Stimulated activated naive CD8-positive, alpha-beta T cell treated with anti-CD3 and anti-CD28 coated beads, Interleukin-15, amount 100 ng/mL, for 72 hours (primary cell): ENCODE measurements at places on chromosomes 1 and 21.

DNA sequence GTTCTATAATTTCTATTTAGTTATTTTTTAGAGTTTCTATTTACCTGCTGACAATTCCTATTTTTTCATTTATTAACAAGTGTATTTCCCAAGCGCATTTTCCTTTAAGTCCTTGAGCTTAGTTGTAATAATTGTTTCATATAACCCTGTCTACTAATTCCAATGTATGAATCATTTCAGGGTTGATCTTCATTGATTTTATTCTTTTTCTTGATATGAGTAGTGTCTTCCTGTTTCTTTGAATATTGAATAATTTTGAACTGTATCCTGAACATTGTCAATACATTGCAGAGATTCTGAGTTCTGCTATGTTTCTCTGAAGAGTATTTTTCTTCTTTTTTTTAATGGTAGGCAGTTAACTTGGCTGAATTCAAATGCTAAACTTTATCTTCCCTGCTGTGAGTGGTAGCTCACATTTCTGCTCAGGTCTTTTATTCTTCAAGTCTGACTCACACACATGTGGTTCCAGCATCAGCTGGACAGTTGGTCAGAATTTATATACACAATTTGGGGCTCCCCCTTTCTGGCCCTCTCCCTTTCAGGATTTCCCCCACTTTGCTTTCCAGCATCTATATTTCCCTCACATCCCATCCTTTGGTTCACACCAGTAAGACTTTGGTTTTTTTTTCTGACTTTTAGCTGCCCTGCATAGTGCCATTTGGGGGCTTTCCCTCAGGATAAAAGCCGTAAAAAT lies 54.4 kb upstream of the WDR26 start:
- DNase-seq: no peak

DNA sequence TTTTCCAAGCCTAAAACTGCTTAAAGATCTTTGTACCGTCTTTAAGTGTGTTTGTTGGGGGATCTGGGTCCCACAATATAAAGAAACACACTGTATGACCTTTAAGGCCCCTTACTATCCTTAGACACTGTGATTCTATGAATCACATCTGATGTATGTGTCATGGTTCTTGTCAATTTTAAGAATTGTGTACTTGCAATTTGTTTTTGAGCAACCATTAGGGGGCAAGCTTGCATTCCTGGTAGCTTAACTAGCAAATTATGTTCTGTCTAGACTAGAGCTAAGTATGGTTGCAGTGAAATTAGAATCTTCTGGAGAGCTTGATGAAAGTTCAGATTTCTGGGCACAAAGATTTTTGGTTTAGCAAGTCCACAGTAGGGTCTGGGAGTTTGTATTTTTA lies 219.5 kb downstream of the TPR start:
- no peak for DNase-seq

DNA sequence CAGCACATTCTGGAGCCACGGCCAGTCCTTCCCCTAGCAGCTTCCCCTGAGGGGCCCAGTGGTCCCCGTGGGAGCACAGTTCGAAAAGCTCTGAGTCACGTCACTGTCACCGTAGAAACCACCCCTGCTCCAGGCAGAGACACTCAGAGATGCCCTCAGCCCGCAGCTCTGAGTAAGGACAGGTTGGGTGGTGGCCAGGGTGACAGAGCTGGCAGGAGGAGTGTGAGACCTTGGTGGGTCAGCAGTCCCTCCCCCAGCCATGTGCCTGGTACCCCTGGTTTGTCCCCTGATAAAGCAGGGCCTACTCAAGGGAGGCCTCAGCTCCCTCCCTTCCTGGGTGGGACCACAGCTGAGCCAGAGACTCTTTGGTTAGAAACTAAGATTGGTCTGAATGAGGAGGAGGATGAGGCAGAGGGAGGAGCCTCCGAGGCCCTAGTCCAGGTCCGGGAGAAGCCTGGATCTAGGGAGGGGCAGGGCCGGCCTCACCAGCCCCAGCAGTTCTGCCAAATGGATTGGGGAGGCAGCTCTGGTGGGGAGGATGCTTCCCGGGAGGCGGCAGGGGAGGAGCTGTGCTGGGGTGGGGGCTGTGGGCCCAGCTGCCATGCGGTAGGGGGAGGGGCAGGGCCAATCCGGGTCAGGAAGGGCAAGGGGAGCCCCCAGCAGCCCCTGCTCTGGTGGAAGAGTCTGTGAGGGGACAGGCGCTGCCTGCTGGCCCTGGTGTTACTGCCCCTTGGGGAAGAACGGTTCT lies 55.2 kb downstream of the SLC9A1 start:
- DNase-seq: peak; percentile 48

GRCh38 chr1:202965422-202965821 lies 1.6 kb downstream of the CYB5R1 start:
- DNase-seq: no peak

GRCh38 chr1:12760256-12760795 lies 13.2 kb upstream of the PRAMEF12 start:
- DNase-seq: no peak

DNA sequence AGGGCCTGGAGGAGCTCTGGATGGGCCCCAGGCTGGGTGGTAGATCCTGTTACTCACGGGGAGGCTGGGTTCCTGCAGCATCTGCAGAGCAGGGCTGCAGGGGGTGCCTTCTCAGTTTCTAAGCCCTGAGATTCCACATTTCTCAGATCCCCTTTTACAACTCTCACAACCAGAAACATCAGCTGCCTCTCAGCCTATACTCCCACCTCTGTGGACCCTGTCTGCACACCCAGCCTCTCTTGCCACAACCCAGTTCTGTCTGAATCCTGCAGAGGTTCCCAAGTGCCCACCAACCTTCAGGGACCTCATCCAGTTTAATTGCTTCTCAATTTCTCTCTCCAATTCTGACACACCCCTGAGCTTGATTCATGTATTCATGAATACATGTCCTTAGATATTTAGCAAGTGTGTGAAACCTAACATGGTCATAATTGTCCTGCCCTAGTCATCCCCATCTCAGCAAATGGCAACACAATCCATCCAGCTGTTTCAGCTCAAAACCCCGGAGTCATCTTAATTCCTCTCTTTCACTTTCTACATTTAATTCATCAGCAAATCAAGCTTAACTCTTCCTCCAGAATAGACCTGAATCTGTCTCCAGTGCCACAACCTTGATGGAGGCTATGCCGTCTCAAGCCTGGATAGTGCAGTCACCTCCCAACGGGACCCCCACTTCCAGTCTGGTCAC lies 57.0 kb upstream of the NEK2 start:
- DNase-seq: no peak

DNA sequence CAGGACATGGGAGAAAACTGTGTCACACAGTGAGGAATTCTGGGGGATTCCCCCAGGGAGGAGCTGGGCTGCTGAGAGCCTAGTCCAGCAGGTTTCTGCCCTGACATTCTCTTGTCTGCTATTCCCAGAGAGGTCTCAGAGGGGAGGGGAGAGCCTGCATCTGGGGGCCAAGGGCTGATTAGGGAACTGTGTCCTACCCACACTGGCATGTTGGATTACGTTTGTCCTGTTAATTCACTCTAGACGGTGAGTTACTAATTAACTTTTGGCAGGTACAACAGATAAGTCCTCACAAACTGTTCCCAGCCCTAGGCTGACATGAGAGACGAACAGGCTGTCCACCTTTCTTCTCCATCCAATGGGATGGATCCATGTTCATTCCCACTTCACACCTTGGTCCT lies 2.6 kb upstream of the SH3BGRL3 start:
- DNase-seq: no peak

- no peak for DNase-seq
Measured at GRCh38 chr1:156414461-156415064, 45.6 kb downstream of the RHBG start.

DNA sequence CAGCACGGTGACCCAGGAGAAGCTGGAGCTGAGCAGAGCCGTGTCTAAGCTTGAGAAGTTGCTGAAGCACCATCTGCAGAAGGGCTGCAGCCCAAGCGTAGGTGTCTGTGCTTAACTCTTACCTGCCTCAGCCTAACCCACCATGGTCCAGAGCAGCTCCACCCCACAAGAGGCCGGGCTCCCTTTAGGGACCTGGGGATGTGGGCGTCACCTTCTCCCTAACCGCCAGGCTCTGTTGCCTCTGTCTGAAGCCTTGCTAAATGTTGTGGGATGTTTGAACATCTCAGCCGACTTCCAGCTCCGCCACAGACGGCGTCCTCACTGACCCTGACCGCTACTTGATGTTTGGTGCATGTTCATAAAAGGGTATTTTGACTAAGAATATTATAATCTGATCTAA lies 20.4 kb upstream of the DIP2A start:
- no peak for DNase-seq

GRCh38 chr1:48906164-48906563 lies 129.5 kb upstream of the BEND5 start:
- no peak for DNase-seq

DNA sequence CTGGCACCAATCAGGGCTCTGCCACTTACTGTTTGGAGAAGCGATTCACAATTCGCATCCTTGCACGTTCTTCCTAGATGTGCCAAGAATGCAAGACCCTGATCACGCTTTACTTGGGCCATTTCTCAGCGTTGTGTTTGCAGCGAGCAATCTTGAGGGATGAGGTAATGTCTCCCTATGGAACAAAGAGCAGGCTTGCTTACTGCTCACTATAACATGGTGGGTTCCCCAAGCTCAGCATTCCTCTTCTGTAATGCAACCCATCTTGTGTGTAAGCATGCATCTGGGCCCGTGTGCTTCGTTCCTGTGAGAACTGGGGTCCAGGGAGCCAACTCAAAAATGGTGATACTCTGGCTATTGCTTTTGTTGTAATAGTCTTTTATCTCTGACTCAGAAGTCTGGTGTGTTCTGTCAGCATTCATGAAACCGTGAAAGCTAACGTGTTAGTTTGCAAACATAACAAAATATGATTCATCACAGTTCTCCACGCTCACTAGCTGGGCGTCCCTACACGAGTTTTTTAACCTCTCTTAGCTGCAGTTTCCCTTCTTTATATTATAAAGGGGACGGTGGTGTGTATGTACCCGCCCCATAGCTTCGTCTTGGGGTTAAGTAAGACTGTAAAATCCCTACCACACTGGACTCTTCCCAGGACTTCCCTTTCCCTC lies 33.3 kb downstream of the DNTTIP2 start:
- DNase-seq: no peak

DNA sequence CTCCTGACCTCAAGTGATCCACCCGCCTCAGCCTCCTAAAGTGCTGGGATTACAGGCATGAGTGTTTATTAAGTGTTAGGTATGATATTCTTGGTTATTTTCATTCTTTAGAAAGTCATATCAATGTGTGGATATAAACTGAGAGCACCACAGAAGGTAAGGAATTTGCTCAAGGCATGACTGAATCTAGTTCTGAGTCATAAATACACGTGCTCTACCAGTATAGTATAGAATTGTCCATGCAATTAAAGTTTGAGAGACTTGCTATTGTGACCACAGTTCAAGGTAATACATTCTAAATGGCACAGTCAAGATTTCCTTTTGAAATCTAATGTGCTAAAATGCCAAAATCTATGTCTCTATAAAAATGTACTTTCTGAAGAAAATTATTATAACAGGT lies 401.1 kb upstream of the CHRM3 start:
- DNase-seq: no peak

GRCh38 chr1:52057876-52058415 lies 1.9 kb downstream of the BTF3L4 start:
- DNase-seq: no peak

GRCh38 chr1:178151831-178152230 lies 57.9 kb downstream of the RASAL2 start:
- DNase-seq: no peak

DNA sequence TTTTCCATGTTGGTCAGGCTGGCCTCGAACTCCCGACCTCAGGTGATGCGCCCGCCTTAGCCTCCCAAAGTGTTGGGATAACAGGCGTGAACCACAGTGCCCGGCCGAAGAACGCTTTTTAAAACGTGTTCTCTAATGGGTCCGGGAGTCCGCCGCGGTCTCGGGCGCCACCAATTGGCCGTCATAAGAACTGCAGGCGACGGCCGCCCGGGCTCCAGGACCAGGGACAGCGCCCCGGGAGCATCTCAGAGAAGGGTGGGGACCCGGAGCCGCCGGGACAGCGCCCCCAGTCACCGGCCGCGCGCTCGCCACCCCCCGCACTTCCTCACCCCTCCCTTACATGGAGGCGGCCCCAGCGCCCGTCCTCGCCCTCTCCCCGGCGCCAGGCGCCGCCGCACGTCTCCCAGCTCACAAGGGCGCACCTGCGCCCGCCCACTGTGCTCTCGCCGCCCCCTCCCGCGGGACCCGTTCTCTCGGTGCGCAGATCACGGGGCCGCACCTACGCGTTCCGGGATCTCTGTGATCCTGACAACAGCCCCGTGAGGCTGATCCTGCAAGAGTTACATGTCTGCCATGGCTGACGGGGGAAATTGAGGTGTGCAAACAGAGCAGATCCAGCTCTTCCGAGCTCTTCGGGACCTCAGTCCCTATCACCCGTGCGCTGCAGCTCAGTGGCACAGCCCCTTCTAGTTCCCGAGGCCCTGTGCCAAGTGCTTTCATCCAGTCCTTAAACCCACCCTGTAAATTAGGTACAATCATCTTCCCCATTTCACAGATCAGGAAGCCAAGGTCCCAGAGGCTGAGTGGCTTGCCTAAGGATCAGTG lies 9.8 kb downstream of the RAP1GAP start:
- peak; percentile 78 for DNase-seq

GRCh38 chr1:45870500-45870899 lies 67.1 kb downstream of the MAST2 start:
- DNase-seq: no peak

- DNase-seq: no peak
Measured at GRCh38 chr1:212613440-212614335, 5.1 kb downstream of the ATF3 start.

GRCh38 chr1:70093250-70093975 lies 112.0 kb downstream of the LRRC40 start:
- no peak for DNase-seq

DNA sequence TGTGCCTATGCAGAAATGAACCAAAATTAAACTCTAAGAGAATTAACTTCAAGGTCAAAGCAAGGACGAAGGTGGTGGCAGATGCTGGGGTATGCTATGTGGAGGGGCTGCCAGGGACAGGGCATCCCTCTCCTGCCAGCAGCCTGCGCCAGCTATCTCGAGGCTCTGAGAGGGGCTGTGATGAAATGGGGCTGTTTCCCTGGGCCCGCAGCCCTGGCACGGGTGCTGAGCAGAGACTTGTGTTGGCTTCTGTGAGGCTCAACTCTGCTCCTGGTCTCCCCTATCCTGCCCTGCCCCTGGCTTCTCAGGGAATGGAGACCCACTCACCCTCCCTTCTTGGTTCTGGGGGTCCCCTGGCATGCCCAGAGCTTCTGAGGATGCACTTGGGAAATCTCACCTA lies 41.9 kb upstream of the TIAM1 start:
- DNase-seq: no peak
